ENCODE measurements at places on chromosomes 12 and 14.

GRCh38 chr14:56694609-56695008, 115.0 kb downstream of the TMEM260 start:
- no peak for DNase-seq

GRCh38 chr12:124279846-124280360, 15.0 kb upstream of the RFLNA start:
- DNase-seq, result no peak

DNA sequence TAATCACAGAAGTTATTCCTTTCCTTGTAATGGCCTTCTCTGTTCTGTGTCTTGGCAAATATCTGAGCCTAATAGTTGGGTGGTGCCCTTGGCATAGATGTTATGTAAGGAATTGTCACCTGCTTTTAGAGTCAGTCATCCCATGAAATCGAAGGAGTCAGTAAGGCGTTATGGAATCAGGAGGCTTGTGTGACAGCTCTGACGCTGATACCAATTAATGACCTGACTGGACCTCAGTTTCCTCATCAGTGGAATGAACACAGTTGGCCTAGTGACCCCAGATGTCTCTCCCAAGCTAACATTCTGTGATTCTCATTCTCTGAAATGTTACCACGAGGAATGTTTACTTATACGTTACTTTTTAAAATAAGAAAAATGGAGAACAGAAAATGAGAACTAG, 32.1 kb downstream of the TXNRD1 start:
- DNase-seq, result no peak

GRCh38 chr12:102005256-102005655, 56.5 kb downstream of the WASHC3 start:
- DNase-seq, result no peak

GRCh38 chr12:60021235-60021634, 425.4 kb downstream of the SLC16A7 start:
- no peak for DNase-seq

- no peak for DNase-seq
These were observed 108.3 kb downstream of the IGF1 start for GRCh38 chr12:102372087-102372486.

GRCh38 chr14:88835661-88836060, 11.2 kb downstream of the TTC8 start:
- DNase-seq, result no peak

DNA sequence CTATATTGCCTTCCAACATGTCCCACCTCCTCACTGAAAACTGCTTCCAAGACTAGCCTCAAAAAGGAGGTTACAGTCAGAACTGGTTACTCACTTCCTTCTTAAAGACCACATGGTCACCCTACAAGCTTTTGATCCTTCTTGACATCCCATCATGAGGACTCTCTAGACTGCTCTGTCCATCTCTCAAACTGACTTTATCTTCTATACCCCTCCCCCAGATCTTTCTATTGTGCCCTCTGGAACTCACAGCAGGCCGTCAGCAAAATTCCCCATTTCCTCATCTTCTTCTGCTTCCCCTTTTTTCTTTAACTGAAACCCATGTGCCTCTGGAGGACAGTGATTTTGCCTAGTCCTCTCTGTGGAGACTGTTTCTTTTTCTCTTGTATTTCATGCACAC, 18.1 kb upstream of the IGF1 start:
- DNase-seq, result no peak

DNA sequence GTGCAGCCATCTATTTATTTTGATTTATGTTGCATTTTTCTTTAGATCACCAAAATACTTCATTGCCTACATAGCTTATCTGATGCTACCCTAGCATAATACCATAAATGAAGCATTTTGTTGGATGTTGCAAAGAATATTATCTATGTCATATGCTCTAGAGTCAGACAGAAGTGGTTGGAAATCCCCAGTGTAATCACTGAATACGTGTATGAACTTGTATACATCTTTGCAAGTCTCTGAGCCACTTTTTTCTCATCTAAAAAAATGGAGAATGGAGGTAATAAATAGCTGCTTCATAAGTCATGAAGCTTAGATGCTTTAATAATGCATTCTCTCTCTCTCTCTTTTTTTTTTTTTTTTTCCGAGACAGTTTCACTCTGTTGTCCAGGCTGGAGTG, 18.5 kb downstream of the EVL start:
- no peak for DNase-seq

GRCh38 chr12:59194794-59195193, 274.5 kb upstream of the LRIG3 start:
- DNase-seq, result no peak

- peak; percentile 93 for DNase-seq
These were observed 58.6 kb downstream of the SLC38A1 start for GRCh38 chr12:46209914-46210872.

DNA sequence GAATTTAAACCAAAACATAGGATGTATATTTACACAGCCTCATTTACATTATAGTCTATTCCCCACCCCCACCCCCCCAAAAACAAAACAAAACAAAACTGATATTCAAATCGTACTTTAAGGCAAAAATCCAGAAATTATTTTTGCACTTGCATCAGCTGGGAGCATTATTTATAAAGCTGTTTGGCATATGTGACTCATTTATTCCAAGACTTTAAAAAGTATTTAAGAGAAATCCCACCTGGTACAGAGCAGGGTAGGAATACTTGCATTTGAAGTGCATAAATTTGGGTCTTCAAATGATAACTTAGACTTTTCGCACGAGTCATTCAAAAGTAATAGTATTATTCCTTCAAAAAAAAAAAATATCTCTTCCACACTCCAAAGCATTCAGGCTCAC, 1.1 kb downstream of the KLHL28 start:
- no peak for DNase-seq

DNA sequence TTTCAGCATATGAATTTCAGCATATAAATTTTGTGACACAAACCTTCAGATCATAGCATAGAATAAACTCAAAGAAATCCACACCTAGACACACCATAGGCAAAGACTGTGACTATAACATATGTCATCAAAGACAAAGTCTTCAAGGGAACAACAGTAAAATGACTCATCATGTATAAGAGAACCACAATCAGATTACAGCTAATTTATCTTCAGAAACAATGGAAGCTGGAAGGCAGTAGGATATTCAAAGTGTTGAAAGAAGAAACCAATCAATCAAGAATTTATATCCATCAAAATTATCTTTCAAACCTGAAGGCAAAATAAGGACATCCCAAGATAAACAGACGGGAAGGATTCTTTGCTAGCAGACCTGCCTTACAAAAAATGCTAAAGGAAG, 29.0 kb downstream of the DLK1 start:
- DNase-seq, result no peak

GRCh38 chr14:55333711-55334485, 62.7 kb downstream of the FBXO34 start:
- no peak for DNase-seq

Data from NCI-H1417 treated with DMSO at 0.1 percent for 48 hours (cell line).